ENCODE measurements at places on chromosomes 7 and 10.

DNA sequence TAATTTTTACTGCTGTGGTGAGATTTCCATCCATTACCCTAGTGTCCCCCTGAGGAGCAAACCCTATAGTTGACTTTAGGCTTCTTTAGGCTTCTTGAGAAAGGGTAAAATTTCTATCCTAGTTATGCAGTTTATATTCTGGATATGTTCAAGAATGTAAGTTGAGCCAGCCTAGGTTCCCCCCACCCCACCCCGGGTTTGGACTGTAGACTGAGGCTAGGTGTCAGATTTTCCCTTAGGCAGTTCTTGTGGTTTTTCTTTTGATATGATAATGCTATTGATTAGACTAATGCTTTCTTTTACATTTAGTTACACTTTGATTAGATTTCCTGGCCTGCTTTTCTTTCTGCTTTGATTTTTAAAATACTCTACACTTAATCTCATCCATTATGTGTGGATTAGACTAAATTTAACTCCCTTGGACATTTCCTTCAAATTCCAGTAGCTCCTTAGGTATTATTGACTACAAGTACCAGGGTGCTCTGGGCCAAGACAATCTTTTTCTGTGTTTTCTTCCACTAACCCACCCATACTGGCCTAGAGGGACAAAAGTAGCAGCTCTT is 37.7 kb downstream of the NRF1 start:
- no peak for DNase-seq

- DNase-seq: no peak
Observed at GRCh38 chr7:44748948-44749731, 493 bp downstream of the ZMIZ2 start.

- DNase-seq: no peak
Observed at GRCh38 chr7:155724327-155725005, 80.0 kb downstream of the RBM33 start.

DNA sequence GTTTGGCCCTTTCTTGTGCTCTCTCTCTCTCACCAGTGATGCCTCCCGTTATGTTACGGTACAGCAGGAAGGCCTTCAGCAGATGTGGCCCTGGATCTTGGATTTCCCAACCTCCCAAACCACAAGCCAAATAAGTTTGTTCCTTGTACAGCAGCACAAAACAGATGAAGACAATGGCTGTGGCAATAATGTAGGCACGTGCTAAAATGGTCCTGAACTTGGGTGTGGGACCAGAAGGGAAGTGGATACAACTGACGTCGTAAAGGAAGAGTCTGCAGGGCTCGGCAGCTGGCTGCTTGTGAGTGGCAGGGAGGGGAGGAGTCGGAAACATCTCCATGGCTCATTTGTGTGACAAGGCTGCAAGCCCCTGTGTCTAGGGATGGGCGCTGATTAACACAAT is 26.8 kb downstream of the PROSER2 start:
- no peak for DNase-seq

GRCh38 chr10:69102440-69102839 is 14.5 kb downstream of the SRGN start:
- no peak for DNase-seq

DNA sequence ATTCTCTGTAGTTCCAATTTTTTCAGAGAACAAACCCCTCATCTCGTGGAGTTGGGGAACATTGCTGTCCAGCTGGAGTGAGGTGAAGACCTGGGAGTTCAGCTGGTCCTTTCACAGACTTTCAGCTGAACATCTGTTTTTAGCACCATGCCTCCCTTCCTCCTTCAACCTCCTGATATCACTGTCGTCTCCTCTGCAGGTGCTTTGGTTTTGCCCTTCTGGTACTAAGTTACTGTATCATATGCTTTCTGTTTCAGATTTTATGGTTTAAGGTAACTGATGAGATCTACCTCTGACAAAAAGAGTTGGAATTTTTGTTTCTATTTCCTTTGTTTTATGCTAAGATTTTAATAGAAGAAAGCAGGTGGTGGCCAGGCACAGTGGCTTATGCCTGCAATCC is 102.9 kb downstream of the ZNF438 start:
- no peak for DNase-seq

GRCh38 chr7:20083781-20084180 is 133.4 kb downstream of the MACC1 start:
- peak; percentile 64 for DNase-seq

DNA sequence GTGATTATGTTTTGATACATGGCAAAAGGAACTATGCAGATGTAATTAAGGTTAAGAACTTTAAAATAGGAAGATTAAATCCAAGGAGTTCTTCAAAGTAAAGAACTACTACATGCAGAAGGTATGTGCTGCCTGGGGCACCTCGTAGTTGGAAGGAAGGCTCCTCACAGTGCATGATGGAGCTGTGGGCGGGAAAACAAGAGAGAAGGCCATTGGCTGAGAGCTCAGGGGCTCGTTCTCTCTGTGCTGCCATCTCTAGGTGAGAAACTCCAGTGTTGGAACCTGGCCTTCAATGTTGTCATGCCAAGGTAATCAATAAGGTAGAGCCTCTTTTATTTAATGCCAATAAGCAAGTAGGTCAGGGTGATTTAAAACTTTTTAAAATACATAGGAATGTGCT is 391.4 kb upstream of the ETV1 start:
- DNase-seq: no peak

DNA sequence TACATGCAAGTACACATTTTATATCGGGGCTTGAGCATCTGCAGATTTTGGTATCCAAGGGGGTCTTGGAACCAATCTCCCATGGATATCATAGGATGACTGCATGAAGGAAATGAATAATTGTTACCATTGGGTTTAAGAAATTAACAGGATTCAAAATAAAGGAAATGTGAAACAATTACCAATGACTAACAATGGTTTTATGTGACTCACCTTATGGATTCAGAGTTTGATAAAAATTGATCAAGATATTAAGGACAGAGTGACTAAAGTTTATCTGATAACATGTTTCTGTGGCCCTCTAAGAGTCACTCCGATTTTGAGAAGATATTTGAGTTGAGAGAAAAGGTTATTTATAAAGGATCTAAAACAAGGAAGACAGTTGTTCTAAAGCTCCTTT is 93.0 kb upstream of the ODAD2 start:
- DNase-seq: no peak

DNA sequence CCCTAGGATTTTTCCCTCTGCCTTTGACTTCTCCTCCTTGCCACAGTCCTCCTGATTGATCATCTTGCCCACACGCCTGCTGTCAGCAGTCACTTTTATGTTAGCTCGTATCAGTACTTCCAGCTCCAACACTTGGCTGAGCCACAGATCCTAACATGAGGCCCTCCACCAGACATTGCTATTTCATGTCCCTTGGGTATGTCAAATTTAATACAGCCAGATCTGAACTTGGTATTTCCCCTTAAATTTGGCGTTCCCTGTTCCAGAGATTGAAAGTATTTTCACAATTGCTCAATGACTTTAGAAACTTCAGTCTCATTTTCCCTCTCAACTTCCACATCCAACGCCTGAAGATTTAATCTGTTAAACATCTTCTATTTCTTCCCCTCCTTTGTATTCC is 140.4 kb downstream of the RNLS start:
- DNase-seq: no peak

- no peak for DNase-seq
Observed at GRCh38 chr10:93850031-93851015, 43.5 kb upstream of the SLC35G1 start.

DNA sequence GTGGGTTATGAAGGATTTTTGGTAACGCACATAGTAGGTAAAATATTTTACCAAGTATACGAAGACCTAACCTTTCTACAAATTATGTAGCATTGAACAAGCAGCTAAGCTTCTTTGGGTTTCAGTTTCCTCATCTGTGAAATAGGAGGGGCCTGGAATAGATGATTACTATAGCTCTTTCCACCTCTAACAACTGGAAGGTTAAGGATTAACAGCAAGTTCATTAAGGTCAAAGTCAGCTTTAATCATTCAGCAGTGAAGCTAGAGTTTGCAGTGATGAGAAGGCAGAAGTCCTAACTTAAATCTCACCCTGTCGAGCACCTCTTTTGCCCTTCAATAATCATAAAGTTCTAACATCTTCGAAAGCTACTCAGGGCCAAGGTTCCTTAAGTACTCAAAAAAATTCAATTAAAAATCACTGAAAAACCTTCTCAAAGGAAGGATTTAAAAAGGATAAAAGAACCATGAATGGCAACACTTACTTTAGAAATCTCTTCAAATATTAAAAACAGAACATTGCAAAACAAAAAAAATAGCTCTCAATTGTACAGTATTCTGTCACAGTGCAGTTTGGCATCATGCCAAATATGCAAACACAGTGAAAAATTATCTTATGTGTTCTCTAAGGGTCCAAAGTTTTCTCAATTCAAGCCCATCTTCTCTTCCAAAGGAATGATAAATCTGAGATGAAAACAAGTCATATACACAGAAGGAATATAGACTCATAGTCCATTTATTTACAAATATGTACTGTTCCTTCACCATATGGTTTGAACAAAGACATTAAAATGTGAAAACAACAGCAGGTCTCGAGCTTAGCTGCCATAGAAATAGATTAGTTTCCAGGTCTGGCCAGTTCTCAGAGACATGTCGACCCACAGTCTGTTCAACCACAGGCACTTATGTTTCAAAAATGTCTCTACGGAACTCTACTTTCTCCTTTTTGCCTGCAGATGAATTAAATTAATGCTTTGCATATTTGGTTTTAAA is 152.0 kb upstream of the SLC13A1 start:
- no peak for DNase-seq

DNA sequence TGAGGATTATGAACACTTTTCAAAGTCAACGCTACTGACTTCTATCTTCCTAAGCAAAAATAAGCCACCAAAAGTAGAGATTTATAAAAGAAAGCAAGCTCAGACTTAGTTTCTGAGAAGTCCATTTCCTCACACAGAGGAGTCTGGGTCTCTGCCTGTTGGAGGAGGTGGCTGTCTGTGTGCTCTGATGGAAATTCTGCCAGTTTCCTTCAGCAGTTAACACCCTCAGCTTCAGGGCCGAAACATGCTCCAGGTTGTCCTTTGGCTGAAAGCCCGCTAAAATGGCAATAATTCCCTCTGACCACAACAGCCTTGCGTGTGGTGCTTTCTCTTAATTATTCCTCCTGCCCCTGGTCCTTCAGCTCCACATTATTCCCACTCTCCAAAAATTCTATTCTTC is 127.8 kb upstream of the LAMB4 start:
- DNase-seq: no peak

GRCh38 chr10:106560925-106561640 is 603.4 kb downstream of the SORCS1 start:
- peak; percentile 42 for DNase-seq

DNA sequence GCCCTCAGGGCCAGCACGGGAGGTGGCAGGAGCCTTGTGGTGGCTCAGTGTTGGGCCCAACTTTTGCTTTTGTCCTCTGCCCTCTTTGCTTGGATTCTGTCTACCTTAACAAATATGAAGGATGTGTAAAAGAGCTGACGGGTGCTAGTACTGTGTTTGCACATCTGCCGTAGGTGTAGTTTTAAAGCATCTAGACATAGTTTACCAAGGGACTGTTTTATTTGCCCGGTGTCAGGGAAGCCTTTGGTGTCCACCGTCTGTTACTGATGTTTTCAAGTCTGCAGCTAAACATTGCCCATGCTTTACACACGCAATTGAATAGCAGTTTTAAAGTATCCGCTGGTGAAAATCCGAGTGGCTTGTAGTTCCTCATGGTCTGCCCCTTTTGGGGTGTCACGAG is 87.8 kb downstream of the DYNC2I1 start:
- no peak for DNase-seq

DNA sequence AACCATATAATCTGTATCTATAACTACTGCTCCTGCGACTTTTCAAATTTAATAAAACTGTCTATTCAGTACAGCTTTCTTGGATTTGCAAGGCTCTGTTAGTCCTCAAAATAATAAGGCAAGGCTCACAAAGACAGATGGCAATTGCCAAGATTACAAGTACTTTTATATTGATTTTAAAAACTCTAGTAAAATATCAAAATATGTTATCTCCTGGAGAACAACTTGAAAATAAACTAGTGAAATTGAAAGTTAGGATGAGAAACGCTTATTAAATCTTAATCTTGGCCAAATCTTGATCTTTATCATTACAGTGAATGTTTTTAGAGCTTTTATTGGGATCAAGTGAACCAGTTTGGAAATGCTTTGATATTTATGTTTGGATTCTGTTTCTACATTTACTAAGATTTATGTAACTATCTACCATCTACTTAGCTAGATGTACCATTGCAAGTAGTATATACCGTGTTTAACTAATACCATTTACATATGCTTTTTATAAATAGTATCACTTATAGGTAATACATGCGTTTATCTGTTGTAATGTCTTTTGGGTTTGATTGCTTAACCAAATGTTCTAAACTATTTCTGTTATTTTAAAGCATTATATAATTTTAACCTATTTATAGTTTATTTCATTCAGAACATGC is 70.0 kb downstream of the CABCOCO1 start:
- DNase-seq: no peak

GRCh38 chr7:135644154-135644553 is 18.2 kb upstream of the STMP1 start:
- no peak for DNase-seq

DNA sequence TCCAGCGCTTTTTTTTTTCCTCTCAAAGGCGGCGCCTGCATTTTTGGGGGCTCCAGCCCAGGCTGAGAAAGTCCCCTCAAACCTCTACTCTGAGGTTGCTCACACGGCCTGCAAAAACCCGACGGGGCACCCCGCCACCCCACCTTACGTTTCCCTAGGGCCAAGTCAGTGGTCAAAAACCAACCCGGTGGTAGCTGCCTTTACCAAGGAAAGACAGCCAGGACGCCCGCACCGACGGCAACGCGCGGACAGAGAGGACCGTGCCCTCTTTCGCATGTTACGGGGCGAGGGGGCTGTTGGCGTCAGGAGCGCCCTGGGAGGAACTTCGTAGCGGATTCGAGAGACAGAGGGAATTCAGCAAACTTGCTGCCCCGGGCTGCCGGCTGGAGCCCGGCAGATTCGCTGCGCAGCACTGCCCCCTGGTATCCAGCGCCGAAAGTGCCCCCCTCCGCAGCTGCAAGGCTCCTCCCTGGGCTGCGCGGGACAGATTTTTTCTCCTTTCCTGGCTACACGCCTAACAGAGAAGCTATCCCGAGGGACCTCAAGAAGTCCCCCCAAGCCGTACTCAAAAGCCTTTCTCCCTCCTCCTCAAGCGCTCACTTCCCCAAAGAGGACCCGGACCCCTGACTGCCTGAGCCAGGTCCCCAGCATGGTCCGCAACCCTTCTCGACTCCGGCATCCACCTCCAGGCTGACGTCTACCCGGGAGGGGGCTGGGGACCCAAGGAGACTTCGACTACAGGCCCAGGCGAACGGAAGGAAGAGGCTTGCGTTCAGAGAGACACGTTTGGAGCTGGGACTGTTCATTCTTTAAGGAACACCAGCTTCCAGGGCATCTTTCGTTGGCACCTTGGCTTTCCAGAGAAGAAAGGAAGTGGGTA is 27.7 kb upstream of the VAX1 start:
- DNase-seq: peak; percentile 74

GRCh38 chr7:121328508-121329190 is at the start of gene WNT16:
Gene WNT16 (plus strand): TSS chr7:121329000. CDS start chr7:121329293, 293 bp downstream.
- DNase-seq: no peak
